ENCODE measurements at places on chromosomes 7 and 10.

DNA sequence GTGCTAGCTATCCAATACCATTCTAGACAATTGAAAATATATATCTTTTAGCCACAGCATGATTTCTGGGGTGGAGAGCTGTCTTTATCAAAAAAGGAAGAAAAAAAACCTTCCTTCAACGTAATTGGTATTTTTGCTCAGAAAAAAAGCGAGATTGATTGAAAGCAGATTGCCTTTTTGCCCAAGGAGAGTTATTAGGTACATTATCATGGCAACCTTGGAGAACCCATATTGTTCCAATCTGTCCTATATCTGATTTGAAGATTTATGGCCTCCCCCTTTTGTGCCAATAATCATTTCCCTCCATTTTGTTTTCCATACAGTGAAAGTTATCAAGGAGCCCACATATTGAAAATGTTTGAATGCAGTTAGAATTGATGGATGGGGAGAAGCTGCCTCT, 544.5 kb downstream of the KCNMA1 start:
- DNase-seq = no peak

- no peak for DNase-seq
Measured at GRCh38 chr7:48173756-48174382, 2.6 kb downstream of the ABCA13 start.

DNA sequence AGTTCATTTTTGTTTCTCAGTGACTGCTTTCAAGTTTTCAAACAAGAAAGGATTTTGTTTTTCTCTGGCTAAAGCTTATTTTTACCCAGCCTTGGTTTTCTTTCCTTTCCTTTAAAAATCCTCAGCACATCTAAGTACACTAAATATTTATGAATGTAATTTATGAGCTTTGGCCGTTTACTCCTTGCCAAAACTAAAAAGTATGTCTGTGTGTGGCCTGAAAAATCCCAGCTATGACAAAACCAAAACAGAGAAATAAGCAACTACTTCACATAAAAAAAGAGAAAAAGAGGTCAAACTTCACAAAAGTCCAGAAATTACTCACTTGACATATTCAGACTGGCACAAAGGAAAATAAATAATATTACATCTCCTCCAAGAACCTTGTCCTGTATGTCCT, 365.1 kb upstream of the NFE2L3 start:
- no peak for DNase-seq

- no peak for DNase-seq
Measured at GRCh38 chr10:77111611-77112550, 525.7 kb downstream of the KCNMA1 start.

DNA sequence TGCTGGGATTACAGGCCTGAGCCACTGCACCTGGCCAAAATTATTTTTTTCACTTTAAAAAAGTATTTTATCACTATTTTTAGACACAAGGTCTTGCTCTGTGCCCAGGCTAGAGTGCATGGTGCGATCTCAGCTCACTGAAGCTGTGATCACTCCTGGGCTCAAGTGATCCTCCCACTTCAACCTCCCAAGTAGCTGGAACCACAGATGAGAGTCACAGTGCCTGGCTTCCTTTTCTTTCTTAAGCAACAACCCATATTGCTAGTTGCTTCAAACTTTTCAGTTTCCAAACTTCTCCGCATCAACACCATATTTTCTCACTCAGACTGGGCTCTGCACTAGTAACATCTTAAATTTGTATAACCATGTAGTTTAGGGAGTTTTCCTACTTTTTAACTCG, 9.5 kb upstream of the SMC3 start:
- DNase-seq = no peak

- no peak for DNase-seq
Measured at GRCh38 chr7:132435016-132435990, 141.0 kb downstream of the PLXNA4 start.

DNA sequence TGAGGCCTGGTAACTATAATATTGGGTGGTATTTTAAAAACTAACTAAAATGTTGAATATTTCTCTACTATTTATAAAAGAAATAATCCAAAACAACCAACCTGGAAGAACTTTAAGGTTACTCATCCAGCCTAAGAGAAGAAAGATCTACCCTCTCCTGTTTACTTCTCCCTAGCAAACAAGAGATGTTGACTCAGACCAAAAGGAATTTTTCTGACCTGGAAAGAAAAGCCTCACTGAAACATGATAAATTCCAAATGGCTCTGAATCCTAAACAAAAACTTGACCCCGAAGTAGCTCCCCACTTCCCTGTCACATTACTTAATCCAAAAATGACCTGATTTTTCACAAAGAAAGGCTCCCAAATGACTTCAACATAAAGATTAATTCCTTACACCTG, 101.2 kb downstream of the PARD3 start:
- DNase-seq = no peak

- DNase-seq = no peak
Measured at GRCh38 chr7:36734731-36735130, 10.4 kb upstream of the AOAH start.

- DNase-seq = no peak
Measured at GRCh38 chr10:79319115-79319771, 28.0 kb upstream of the PPIF start.

DNA sequence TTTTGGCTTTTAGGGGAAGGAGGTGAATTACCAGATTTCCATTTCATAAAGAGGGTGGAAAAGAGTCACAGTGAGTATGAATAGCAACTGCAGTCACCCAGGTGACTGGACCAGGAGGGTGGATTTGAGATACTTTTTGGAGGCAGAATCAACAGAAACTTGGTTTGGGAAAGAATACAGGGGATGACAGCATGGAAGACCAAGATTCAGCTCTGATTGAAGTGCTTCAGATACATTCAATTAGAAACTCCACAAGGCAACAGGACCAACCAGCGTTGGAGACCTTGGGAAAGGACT, 83.0 kb downstream of the SGMS1 start:
- DNase-seq = no peak

GRCh38 chr10:131018886-131019500, 292.5 kb downstream of the TCERG1L start:
- no peak for DNase-seq

GRCh38 chr10:77843264-77843663, 83.3 kb downstream of the DLG5 start:
- no peak for DNase-seq

GRCh38 chr10:75406462-75407223, 5.1 kb upstream of the ZNF503 start:
- no peak for DNase-seq

- no peak for DNase-seq
Measured at GRCh38 chr10:92239600-92240288, 51.1 kb downstream of the CPEB3 start.
